ENCODE measurements at places on chromosomes 6 and 20. TPM values are rescaled to one million over a fixed set of nuclear protein-coding genes. Genes with fewer than 3 reads are reported as not detected.

PAK5 gene
- 0.07 TPM for total RNA-seq

TREM2 gene
- not detected for total RNA-seq

CNR1 gene
- 0.31 TPM for total RNA-seq

MAP7 gene
- total RNA-seq, result 29.5 TPM

GRIK2 gene
- 3.3 TPM for total RNA-seq

OOEP gene
- total RNA-seq, result 7.0 TPM

EYS gene
- not detected for total RNA-seq

MYBL2 gene
- total RNA-seq, result 113 TPM

ALDH5A1 gene
- total RNA-seq, result 22.2 TPM

- no peak overlapping the region for H3K27ac ChIP-seq
- no peaks in the 10 kb centered on the region for H3K27me3 ChIP-seq
- no peak overlapping the region for H3K4me3 ChIP-seq
- DNase-seq, result no peak
- no peaks in the 10 kb centered on the region for H3K36me3 ChIP-seq
Measured at GRCh38 chr6:150590446-150590845, 9.2 kb upstream of the PLEKHG1 start.

DNA sequence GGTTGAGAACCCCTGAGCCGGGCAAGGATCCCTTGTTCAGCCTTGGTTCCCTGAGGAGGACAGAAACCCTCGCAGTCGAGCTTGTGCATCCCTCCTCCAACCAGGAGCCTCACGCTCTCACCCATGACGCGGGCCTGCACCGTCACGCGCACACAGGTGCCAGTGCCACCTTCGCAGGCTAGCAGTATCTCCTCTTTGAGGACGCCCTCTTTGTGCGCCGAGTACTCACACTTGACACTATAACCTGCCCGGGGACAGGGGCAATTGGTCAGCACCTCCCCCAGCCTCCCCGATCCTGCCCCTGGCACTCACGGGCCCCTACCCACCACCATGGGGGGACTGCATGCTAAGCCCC is 13.3 kb downstream of the ADISSP start:
- no peak for DNase-seq
- peaks cover 14% of the 10 kb centered on the region for H3K36me3 ChIP-seq
- no peaks in the 10 kb centered on the region for H3K27me3 ChIP-seq
- no peak overlapping the region for H3K27ac ChIP-seq

DNA sequence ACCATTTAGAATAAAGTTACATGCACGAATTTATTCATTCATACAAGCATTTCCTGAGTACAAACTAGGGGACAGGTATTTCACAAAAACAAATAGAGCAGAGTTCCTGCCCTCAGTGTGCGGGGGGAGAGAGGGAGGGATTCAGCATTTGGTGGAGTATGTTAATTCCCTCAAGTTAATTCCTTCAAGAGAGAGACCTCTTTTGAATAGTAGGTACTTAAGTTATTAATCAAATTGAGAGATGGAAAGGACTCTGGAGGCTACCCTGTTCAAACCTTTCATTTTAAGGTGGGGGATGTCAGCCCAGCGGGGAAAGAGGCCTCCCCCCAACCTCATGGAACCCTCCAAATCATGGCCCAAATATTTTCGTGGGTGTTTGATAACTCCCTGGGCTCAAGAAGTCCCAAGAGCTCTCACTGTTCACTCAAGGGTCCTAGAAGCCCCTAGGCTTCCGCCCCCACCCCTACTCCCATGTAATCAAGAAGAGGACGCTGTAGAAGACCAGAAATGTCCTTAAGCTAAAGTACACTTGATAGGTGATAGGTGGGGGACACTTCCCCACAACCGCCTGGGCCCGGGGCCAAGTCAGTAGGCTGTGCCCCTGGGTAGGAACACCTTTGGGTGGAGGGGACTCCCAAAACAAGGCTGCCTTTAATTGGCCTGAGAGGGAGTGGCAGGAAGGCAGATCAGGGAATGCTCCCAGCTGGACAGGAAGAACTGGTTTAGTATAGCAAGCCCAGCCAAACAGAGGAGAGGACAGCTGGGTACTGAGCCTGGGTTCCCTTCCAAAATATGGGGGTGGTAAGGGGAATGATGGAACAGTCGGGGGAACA is 2.9 kb downstream of the SDC4 start:
- H3K36me3 ChIP-seq, result peaks cover 87% of the 10 kb centered on the region
- peak overlapping the region; percentile 99 for H3K27ac ChIP-seq
- peak overlapping the region; percentile 95 for H3K4me3 ChIP-seq
- DNase-seq, result peak; percentile 92
- peaks cover 59% of the 10 kb centered on the region for H3K4me1 ChIP-seq

DNA sequence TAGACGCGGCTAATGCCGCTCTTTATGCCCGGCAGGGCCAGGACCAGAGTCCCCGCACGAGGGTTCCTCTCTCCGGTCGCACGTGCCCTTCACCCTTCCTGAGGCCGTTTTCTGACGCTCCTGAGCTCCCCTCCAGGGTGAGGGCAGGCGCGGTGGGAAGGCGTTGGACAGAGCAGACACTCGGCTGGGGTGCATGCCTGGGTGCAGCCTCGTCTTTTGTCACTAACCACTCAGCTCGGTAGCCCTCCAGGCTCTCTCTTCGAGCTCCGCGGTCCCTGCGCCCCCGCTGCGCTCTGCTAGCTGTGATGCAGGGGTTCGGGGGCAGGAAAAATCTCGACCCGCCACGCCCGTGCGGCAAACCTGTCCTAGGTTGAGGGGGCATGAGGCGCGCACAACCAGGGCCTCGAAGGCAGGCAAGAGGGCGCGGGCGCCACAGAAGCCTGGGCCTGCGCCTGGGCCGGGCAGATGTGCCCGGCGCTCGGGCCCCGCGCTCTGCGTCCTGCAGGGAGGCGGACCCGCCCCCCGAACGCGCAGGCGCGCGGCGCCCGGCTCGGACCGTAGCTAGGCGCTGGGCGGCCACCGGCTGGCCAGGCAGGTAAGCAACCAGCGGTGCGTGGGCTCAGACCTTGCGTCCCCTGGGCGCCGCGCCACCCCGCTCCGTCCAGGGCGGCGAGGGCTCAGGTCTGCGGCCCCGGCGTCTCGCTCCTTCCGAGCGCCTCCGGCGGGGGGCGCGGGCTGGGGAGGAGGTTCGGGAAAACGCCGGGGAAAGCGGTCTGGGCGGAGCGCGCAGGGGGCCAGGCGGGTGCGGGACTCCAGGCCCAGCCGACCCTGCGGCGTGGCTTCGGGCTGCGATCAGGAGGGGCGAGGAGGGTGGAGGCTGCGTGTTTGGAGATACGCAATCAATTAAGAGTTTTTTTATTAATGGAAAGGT is at the start of gene L3MBTL1:
L3MBTL1 (plus strand) TSS at position 548 of the 931 bp plus-strand sequence. CDS start 5,807 bp downstream, outside the sequence.
- peaks cover 9% of the 10 kb centered on the region for H3K36me3 ChIP-seq

DNA sequence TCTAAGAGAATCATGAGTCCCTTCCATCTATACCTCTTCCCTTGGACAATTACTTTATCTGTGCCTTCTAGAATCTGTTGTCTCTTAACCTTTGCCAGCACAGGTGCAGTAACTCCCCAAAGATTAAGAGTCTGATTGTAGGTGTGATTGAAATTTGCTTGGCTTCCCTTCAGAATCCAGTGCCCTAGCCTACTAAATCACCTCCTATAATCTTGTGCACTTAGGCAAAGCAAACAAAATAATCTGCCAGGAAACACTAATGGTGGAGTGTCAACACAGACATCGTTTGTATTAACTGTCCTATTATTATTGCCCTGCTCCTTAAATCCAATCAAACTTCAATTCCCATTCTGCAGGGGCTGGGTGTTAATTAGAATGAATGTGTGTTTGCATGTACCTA is 28.0 kb downstream of the ID4 start:
- no peak overlapping the region for H3K4me3 ChIP-seq
- no peak overlapping the region for H3K27ac ChIP-seq
- no peaks in the 10 kb centered on the region for H3K27me3 ChIP-seq
- peaks cover 5% of the 10 kb centered on the region for H3K36me3 ChIP-seq
- peaks cover 43% of the 10 kb centered on the region for H3K4me1 ChIP-seq

- DNase-seq, result no peak
- peaks cover 23% of the 10 kb centered on the region for H3K36me3 ChIP-seq
- peak overlapping the region; percentile 90 for H3K4me3 ChIP-seq
- peak overlapping the region; percentile 46 for H3K27ac ChIP-seq
- peaks cover 51% of the 10 kb centered on the region for H3K4me1 ChIP-seq
Measured at GRCh38 chr20:50513169-50514034, 3.2 kb downstream of the PTPN1 start.

GRCh38 chr6:135667691-135668455 is 170.3 kb upstream of the AHI1 start:
- H3K4me1 ChIP-seq, result peaks cover 10% of the 10 kb centered on the region
- no peak overlapping the region for H3K4me3 ChIP-seq
- DNase-seq, result peak; percentile 1
- no peaks in the 10 kb centered on the region for H3K27me3 ChIP-seq

DNA sequence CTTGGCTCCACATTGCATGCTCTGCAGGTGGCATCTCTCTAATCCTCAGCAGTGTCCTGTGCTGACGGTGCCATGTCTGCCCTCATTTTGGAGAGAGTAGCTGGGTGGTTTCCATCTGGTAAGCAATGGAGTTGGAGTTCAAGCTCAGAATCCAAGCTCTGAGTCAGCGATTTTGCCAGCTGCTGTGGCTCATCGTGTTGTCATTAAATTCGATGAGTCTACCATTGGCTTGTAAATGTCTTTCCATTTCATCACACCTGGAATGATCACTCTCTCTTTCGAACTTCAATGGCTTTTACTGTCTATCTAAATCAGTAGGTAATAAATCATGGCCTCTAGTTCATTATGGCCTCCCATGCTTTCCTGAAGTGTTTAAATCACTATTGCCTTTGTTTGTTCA is 378.5 kb upstream of the TSHZ2 start:
- H3K4me1 ChIP-seq, result no peaks in the 10 kb centered on the region
- H3K27ac ChIP-seq, result no peak overlapping the region
- H3K4me3 ChIP-seq, result no peak overlapping the region
- H3K27me3 ChIP-seq, result no peaks in the 10 kb centered on the region
- H3K36me3 ChIP-seq, result no peaks in the 10 kb centered on the region

DNA sequence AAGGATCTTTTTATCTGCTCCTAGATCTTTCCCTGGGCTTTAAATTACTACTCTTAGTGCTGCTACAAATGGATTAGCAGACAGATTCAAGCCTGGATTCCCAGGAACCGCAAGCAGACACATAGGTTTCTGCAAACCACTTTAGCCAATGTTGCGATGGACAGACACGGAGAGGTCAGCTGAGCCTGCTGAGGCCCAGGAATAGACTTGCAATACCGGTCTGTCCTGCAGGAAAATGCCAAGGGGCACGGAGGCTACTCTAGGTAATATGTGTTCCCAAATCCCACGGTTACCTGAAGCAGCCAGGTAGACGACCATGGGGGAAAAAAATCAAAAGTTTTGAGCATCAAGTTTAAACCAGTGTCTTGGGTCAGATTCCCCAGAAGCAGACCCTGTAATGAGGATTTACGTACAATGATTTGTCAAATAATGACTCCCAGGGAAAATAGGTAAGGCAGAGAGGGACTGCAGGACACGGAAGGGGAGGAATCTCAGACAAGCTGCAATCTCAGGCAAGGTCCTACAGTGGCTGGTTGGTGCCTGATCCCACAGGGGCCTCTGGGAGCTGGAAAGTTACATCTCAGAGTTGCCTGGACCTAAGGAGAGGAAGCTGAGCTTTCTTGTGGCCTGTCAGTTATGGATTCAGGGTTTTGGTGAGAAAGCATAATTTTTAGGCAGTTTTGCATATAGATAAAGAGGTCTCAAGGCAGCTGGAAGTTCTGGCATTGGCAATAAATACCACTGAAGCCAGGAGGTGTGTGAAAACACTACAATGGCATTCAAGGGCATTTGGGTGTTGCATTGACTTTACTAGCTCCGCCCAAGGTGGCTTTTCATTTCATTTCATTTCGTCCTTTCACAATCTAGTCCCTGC is 12.5 kb downstream of the OTOR start:
- H3K36me3 ChIP-seq, result no peaks in the 10 kb centered on the region
- H3K27me3 ChIP-seq, result peaks cover 12% of the 10 kb centered on the region
- H3K4me1 ChIP-seq, result peaks cover 11% of the 10 kb centered on the region

DNA sequence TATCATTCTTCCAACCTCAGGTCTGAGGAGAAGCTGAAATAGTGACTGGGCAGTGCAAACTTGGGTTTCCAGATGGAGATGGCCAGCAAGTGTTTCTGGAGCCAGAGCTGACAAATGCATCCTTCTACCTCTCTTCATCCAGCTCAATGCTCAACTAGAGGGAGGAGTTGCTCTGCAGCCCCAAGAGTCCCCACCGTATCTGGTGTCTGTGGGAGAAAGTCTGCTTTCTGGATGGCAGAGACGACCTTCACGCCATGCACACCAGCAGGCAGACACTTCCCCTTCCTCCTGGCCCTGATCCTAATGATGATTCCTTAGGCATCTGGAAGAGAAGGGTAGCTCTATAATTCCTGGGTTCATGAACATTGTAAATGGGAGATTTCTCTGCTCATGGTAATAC is 127.4 kb upstream of the SPACA1 start:
- no peak overlapping the region for H3K4me3 ChIP-seq
- no peaks in the 10 kb centered on the region for H3K27me3 ChIP-seq
- no peak overlapping the region for H3K27ac ChIP-seq
- no peak for DNase-seq

DNA sequence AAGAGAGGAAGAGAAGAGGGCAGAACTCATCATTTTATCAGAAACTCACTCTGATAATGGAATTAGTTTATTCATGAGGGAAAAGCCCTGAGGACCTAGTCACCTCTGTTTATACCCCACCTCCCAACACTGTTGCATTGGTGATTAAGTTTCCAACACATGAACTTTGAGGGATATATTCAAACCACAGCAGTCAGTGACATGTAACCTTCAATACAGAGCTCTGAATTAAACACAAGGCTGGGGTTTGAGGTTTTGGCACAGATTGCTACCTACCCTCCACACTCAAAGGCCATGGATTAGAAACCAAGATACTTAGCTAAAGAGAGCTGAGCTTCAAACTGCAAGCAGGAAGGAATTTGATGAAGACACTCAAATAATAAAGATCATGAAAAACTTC is 48.5 kb upstream of the MOCS1 start:
- no peak overlapping the region for H3K27ac ChIP-seq
- no peaks in the 10 kb centered on the region for H3K36me3 ChIP-seq
- no peaks in the 10 kb centered on the region for H3K4me1 ChIP-seq
- no peak for DNase-seq
- no peak overlapping the region for H3K4me3 ChIP-seq

DNA sequence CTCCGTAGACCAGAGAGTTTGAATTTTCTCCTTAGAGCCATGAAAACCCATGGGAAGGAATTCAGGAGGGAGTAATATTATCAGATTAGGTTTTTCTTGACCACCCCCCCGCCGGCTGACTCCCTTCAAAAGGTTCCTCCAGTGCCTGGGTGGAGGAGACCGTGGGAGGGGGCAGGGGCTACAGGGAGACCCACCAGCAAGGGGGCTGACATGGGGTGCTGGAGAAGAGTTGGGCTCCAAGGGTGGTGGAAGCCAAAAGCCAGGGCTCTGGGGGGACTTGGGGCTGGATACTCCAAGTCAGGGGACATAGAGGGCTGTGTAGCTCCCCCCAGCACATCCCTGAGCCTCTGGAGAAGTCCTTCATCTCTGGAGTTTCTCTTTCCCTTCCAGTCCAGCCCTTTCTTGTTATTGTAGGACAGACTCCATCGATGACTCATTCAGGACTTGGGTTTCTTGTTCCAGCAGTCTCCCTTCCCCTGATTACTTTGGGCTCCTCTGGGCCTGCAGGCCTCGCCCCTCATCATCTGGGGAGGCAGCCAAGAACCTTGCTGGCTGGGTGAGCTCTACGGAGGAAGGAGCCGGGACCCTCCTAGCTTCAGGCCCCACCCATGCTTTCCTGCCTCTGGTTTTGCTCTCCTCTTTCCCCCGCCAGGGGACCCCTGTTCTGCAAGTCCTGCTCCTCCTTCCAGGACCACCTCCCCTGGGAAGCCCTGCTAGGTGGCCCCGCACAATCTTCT is 10.5 kb upstream of the KIAA1755 start:
- peaks cover 26% of the 10 kb centered on the region for H3K27me3 ChIP-seq
- DNase-seq, result peak; percentile 74
- H3K4me3 ChIP-seq, result no peak overlapping the region
- H3K4me1 ChIP-seq, result peaks cover 40% of the 10 kb centered on the region
